ENCODE measurements at places on chromosomes 11 and 22. TPM values are rescaled to one million over a fixed set of nuclear protein-coding genes. Genes with fewer than 3 reads are reported as not detected.

VSIG10L2 gene
- total RNA-seq: not detected

KREMEN1 gene
- 5.9 TPM for total RNA-seq

P2RY6 gene
- total RNA-seq: 0.75 TPM

DNA sequence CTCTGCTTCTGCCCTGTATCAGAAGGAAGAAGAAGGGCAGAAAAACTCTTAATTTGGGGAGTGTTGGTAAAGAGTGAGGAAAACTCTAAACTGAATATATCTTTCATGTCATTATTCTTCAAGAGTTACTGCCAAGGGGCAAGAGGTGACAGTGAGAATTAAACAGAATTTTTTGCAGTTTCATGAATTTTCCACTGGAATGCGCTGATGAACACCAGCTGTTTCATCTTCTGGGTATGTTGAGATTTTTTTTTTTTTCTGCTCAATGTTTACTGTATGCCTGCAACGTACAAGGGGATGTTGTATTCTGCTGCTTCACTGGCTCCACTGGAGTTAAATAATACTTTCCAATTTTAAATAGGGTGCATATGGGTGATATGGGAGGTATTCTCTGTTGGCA, 117.8 kb downstream of the FAM76B start:
- peak; percentile 62 for DNase-seq
- no peak overlapping the region for H3K4me3 ChIP-seq
- H3K4me1 ChIP-seq: no peaks in the 10 kb centered on the region
- no peaks in the 10 kb centered on the region for H3K36me3 ChIP-seq
- H3K27me3 ChIP-seq: no peaks in the 10 kb centered on the region

All from astrocyte (in vitro differentiated cells and primary cell).